ENCODE measurements at places on chromosomes 16 and 17.

DNA sequence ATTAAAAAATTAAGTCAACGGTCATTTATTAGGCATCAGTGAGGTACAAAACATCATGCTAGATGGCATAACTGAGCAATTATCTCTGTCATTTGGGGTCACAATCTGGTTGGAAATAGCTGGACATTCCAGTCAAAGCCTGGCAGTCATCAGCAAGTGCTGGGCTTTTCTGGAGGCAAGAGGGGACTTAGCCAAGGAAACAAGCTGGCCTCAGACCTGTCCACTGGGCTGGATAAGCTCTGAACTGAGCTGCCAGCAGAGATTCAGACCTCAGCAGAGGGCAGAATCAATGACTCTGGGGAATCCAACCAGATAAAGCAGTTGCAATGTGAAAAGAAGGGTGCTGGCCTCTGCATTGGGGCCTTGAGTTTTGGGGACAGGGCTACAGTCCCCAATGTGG is 161.9 kb upstream of the NOL11 start:
- no peak for DNase-seq

DNA sequence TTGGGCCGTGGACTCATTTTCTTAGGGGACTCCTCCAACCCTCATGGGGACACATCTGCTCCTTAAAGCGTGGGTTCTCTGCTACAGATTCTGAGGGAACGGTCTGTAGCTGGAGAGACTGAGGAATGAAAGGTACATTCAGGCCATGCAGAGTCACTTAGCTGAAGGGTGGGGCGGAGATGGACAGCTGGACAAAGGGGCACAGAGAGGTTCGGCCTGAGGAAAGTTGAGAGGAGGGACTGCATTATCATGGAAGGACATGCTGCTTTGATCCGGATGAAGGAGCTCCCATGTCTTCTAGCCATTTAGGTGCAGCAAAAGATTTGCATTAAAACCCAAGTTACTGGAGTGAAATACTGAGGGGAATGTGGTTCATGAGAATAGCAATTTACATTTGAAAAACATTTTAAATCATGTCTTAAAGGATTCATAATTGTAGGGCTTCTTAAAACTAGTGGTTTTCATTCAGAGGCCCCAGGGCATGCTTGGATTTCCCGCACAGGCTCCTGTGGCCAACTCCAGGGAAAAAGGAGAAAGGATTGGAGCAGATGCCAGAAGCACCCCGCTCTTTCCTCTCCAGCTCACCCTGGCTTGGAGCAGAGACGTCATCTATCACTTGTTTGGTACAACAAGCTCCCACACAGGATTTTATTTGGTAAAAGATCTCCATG is 54.2 kb downstream of the CDRT4 start:
- DNase-seq, result no peak

- no peak for DNase-seq
Measured at GRCh38 chr16:85036236-85037049, 8.8 kb downstream of the KIAA0513 start.

DNA sequence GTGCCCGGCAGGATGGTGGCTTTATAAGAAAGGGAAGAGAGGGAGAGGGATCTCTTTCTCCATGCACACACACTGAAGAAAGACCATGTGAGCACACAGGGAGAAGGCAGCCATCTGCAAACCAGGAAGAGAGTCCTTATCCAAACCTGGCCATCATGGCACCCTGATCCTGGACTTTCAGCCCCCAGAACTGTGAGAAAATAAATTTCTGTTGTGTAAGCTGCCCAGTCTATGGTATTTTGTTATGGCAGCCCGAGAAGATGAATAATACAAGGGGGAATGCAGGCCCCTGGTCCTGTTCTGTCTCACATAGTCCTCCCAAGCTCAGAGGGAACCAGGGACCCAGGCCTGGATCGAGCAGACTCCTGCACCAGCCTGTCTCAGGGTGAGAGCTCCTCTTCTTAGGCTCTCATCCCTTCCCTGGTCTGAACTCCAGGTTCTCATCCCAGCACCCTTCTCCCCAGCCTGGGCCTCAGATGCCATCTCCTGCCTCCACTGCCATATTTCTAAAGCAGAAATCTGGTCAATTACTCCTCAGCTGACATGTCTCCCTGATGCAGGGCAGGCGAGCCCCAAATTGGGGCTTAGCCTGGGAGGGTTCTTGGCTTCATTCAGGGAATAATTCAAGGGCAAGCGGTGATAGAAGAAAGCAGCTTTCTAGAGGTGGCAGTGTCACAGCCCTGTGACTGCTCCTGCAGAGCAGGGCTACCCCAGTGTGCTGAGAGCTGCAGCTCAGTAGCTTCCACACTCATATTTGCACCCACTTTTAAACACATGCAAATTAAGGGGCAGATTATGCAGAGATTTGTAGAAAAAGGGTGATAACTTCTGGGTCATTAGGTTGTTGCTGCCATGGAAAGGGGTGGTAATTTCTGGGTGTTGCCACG is 28.8 kb downstream of the IGFBP4 start:
- DNase-seq, result no peak

GRCh38 chr16:66190411-66190810 is 176.1 kb upstream of the CDH5 start:
- DNase-seq, result no peak

DNA sequence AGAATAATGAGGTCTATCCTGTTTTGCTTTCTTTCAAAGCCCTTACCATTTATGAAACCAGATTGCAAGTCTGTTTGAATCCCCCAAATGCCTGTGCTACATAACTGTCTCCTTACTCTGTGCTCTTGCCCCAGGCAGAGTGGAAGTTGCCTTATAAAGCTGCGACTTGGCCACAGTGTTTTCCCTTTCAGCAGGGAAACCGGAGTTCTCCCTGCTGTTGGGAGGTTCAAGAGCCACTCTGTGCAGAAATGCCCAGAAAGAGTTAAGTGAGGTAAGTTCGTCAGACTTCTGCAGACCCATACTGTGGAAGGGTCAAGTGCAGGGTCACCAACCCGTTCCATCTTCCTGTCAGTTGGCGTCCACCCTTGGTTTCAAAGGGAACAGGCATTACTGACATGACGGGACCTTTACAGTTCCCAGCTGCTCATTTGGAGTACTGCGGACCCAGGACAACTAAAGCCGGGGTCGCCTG is 508.9 kb downstream of the WWOX start:
- DNase-seq, result no peak
